Activated CD4-positive, alpha-beta memory T cell treated with anti-CD3 and anti-CD28 coated beads for 36 hours (primary cell): ENCODE measurements at places on chromosomes 7 and 10. TPM values are rescaled to one million over a fixed set of nuclear protein-coding genes. Genes with fewer than 3 reads are reported as not detected.

DNA sequence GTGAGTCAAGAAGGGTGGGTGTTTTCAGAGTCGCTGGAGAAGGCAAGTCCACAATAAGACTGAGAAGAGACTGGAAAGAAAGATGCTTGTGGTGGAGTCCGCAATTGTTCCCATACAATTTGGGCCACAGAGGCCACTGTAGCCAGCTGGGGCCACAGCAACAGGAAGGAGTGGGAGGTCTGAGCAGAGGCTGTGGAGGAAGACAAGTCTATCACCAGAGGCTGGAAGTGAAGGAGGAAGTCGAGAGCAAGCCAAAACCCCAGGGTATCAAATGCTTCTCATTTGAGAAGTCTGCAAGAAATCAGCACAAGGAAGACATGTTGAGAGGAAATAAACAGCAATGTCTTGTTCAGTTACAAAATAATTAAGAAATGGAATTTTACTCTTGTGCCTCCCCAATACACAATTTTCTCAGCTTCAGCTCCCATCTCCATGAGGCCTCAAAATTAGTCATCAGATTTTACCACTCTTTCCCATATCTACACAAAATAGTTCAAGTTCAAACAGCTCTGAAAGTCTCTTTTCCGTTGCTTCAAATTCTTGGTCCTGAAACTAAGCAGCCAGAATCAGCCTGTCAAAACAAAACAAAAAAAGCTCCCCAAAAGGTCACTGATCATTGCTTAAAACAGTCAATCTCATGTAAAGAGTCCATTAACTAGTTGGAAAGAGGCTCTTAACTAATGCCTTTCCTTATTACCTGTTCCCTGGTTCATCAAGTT is 31.6 kb downstream of the SLC16A12 start:
- peak; percentile 13 for DNase-seq

DNA sequence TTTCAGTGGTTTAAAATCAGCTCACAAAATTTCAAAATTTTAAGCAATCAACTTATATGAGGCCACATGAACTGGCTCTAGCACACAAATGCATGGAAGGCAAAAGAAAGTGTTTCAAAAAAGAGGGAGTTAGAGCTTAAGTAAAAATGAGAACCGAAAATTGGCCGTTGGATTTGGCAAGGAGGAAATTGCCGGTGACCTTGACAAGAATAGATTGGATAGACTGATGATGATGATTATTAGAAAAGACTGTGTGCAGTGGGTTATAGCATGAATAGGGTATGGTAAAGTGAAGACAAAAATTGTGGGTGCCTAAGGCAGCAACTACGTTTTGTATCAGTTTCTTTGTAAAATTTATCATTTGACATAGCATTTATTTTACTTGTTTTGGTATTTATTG is 175.7 kb downstream of the SEMA3D start:
- no peak for DNase-seq

GRCh38 chr10:61244261-61244775 is 208.9 kb downstream of the TMEM26 start:
- no peak for DNase-seq

GRCh38 chr10:103038570-103038969 is 120.5 kb downstream of the CNNM2 start:
- no peak for DNase-seq

- DNase-seq, result peak; percentile 53
These were observed 12.3 kb downstream of the KLF14 start for GRCh38 chr7:130721486-130722277.

DNA sequence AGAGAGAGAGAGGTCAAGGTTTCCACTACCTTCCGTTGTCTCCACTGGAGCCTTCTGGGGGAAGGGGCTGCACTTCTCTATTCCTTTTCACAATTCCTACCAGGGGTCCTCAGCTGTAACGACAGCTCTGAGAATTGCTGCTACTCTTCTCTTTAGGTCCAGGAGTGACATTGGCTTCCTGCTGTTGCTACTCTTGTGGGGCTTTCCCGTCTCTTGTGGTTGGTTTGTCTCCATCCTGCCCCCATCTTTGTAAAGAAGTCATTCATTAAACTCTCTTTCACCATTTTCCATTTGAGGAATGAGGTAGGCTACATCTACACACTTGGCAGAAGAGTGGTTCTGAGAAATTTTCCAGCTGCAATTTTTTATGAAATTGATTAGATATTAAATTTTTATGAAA is 238.8 kb upstream of the LYZL1 start:
- no peak for DNase-seq

- no peak for DNase-seq
These were observed 7.3 kb downstream of the TSPAN15 start for GRCh38 chr10:69458430-69459100.

NUTM2D gene
- total RNA-seq, result 0.99 TPM

ICA1 gene
- 2.3 TPM for total RNA-seq

NODAL gene
- total RNA-seq, result not detected

PTPRZ1 gene
- not detected for total RNA-seq
